ENCODE measurements at places on chromosomes 3 and 15.

DNA sequence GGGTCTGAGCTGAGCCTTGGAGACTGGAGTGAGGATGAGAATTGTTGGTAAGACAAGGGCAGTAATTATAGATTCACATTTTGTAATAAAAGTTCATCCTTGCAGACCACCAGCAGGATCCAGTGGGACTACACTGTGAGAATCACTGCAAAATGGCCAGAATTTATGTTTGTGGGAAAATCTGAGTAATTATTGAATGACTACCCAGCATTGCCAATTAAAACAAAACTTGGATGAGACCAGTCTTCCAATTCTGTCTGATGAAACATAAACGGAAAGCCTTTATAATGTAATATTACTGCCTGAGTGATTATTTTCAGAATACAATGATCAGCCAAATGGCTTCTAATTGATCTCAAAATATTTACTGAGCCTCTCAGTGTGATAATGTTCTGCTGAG, 323.3 kb upstream of the C2CD4B start:
- no peak for DNase-seq
- no peaks in the 10 kb centered on the region for H3K36me3 ChIP-seq
- no peak overlapping the region for H3K27ac ChIP-seq
- H3K27me3 ChIP-seq: no peaks in the 10 kb centered on the region
- H3K4me1 ChIP-seq: no peaks in the 10 kb centered on the region
- H3K4me3 ChIP-seq: no peak overlapping the region

DNA sequence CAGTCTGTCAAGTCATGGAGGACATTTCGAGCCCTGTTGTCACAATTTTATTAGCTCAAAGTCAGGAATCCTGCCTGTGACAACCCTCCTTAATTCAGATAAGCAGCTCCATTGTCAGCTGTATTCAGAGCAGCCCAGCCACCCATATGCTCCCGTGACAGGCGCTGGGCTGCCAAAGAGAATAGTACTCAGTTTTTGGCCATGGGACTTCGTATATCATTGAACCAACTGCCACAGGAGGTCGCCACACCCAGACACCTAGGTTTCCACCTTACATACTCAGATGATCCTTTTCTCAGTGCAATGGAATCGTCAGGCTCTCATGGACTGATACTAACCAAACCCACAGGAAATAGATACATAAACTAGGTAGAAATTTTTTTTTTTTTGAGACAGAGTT, 100.2 kb downstream of the C3orf70 start:
- no peaks in the 10 kb centered on the region for H3K4me1 ChIP-seq
- peaks cover 11% of the 10 kb centered on the region for H3K36me3 ChIP-seq
- H3K4me3 ChIP-seq: no peak overlapping the region

- H3K4me3 ChIP-seq: peak overlapping the region; percentile 74
- peaks cover 3% of the 10 kb centered on the region for H3K4me1 ChIP-seq
- no peak overlapping the region for H3K27ac ChIP-seq
- no peak for DNase-seq
- H3K27me3 ChIP-seq: no peaks in the 10 kb centered on the region
- H3K36me3 ChIP-seq: no peaks in the 10 kb centered on the region
These were observed 1.7 kb downstream of the SLCO3A1 start for GRCh38 chr15:91855241-91855640.

- peak; percentile 54 for DNase-seq
- no peaks in the 10 kb centered on the region for H3K36me3 ChIP-seq
- H3K4me3 ChIP-seq: peak overlapping the region; percentile 32
- H3K27me3 ChIP-seq: no peaks in the 10 kb centered on the region
- H3K27ac ChIP-seq: peak overlapping the region; percentile 88
These were observed 11.5 kb downstream of the ITPR1 start for GRCh38 chr3:4504340-4505261.

DNA sequence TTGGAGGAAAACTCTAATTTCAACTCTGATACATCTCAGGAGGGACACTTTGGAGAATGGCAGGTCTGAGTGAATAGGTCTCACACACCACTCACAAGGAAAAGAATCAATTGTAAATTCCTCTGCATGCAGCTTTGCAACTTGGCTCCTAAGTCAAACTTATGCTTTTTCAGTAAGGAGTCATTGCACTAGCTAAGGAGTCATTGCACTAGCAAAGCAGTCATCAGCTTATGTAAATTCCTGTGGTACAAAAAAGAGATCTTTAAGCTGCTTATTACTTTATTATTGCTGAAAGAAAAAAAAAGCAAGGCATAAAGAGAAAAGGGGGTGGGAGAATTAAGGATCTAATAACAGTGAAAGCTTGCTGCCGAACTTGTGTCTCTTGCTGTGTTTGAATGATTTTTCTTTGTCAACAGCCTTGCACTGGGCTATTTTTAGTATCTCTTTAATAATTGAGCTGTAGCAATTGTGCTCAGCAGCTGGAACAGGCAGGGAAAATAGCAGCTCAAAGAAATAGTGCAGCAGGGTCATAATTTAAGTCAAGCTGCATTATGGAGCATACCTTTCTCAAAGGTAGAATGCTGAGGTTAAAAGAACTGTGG, 154.3 kb upstream of the ARPP21 start:
- no peak overlapping the region for H3K4me3 ChIP-seq
- H3K27ac ChIP-seq: no peak overlapping the region
- H3K36me3 ChIP-seq: no peaks in the 10 kb centered on the region
- H3K27me3 ChIP-seq: no peaks in the 10 kb centered on the region

- H3K36me3 ChIP-seq: no peaks in the 10 kb centered on the region
- peak within 1 kb of the TSS; percentile 94 for H3K27ac ChIP-seq
- H3K4me3 ChIP-seq: peak within 1 kb of the TSS; percentile 70
- peaks cover 5% of the 10 kb centered on the region for H3K4me1 ChIP-seq
These were observed at the start of the genes HYAL3 and NAA80 for GRCh38 chr3:50298836-50299637. TSS of gene HYAL3 (minus strand) at chr3:50299405. CDS start at chr3:50295602, 3,803 bp downstream. TSS of gene NAA80 (minus strand) at chr3:50299405. CDS start at chr3:50297463, 1,942 bp downstream.

- no peaks in the 10 kb centered on the region for H3K4me1 ChIP-seq
- H3K4me3 ChIP-seq: no peak overlapping the region
- no peaks in the 10 kb centered on the region for H3K36me3 ChIP-seq
- H3K27me3 ChIP-seq: no peaks in the 10 kb centered on the region
- no peak for DNase-seq
- H3K27ac ChIP-seq: no peak overlapping the region
These were observed 170.9 kb upstream of the NR2E3 start for GRCh38 chr15:71639471-71639870.

- H3K36me3 ChIP-seq: no peaks in the 10 kb centered on the region
- H3K4me1 ChIP-seq: no peaks in the 10 kb centered on the region
- DNase-seq: no peak
- no peak overlapping the region for H3K4me3 ChIP-seq
These were observed 63.1 kb downstream of the MYH15 start for GRCh38 chr3:108447096-108447847.

DNA sequence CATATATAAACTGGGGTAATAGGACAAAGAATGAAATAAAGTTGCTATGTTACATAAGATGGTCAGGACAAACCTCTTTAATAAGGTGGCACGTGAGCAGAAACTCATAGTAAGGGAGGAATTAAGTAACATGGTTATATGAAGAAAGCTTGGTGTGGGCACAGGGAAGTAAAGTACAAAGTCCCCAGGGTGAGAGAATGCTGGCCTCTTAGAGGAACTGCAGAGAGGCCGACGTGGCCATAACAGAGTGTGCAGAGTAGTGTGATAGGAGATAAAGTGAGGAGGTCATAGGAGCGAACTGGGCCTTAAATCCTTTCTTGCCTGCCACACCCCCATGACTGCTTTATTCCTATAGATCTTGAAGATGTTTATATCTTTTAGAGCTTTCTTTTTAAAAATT, 17.4 kb upstream of the RBMS3 start:
- no peaks in the 10 kb centered on the region for H3K36me3 ChIP-seq
- no peaks in the 10 kb centered on the region for H3K4me1 ChIP-seq
- no peak overlapping the region for H3K4me3 ChIP-seq
- DNase-seq: no peak

- H3K36me3 ChIP-seq: no peaks in the 10 kb centered on the region
- H3K4me1 ChIP-seq: no peaks in the 10 kb centered on the region
- no peak overlapping the region for H3K4me3 ChIP-seq
- no peak for DNase-seq
- no peak overlapping the region for H3K27ac ChIP-seq
These were observed 262.5 kb downstream of the PLOD2 start for GRCh38 chr3:145898487-145898886.

DNA sequence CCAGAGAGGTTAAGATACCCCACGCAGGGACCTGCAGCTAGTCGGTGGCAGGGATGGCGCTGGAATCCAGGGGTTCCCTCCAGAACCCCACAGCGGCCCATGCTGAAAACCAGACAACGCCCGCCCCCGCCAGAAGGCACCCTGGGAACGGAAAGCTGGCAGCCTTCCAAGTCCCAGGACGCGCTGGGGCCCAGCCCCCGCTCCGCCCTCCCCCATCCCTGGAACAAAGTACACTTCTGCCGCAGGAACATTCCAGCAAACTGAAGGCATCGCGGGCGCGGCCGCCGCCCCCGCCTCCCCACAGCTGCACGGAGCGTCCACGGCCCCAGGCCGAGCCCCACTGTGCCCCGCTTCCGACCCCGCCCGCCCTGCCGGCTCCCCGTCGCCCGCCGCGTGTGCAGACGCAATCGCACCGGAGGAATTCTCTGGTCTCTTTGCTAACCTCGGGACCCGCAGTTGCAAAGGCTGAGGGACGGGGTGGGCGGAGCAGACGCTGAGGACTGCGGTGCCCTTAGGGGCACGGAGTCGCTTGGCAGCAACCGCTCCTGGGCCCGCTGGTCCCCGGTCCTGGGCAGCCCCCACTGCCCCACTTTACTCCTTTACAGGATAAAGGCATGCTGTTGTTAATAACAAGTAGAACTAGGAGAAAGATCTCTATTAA, 44.8 kb upstream of the RNU6-1 start:
- H3K4me3 ChIP-seq: peak overlapping the region; percentile 41
- no peaks in the 10 kb centered on the region for H3K27me3 ChIP-seq
- H3K36me3 ChIP-seq: no peaks in the 10 kb centered on the region
- DNase-seq: peak; percentile 81
- peak overlapping the region; percentile 74 for H3K27ac ChIP-seq
- no peaks in the 10 kb centered on the region for H3K4me1 ChIP-seq

GRCh38 chr3:182722907-182723306, 70.4 kb upstream of the ATP11B start:
- H3K4me1 ChIP-seq: no peaks in the 10 kb centered on the region
- no peaks in the 10 kb centered on the region for H3K27me3 ChIP-seq
- H3K4me3 ChIP-seq: no peak overlapping the region
- H3K27ac ChIP-seq: no peak overlapping the region
- no peak for DNase-seq

GRCh38 chr15:78509726-78510312, 2.4 kb downstream of the HYKK start:
- H3K36me3 ChIP-seq: no peaks in the 10 kb centered on the region
- DNase-seq: no peak
- no peak overlapping the region for H3K4me3 ChIP-seq
- no peaks in the 10 kb centered on the region for H3K4me1 ChIP-seq
- no peak overlapping the region for H3K27ac ChIP-seq

GRCh38 chr3:106276151-106276550, 407.3 kb upstream of the CBLB start:
- H3K4me1 ChIP-seq: no peaks in the 10 kb centered on the region
- H3K27ac ChIP-seq: no peak overlapping the region
- no peak overlapping the region for H3K4me3 ChIP-seq
- DNase-seq: no peak

- no peaks in the 10 kb centered on the region for H3K27me3 ChIP-seq
- H3K36me3 ChIP-seq: no peaks in the 10 kb centered on the region
- H3K4me3 ChIP-seq: no peak overlapping the region
- H3K4me1 ChIP-seq: no peaks in the 10 kb centered on the region
- no peak for DNase-seq
These were observed 22.8 kb downstream of the TTC14 start for GRCh38 chr3:180624714-180625113.

DNA sequence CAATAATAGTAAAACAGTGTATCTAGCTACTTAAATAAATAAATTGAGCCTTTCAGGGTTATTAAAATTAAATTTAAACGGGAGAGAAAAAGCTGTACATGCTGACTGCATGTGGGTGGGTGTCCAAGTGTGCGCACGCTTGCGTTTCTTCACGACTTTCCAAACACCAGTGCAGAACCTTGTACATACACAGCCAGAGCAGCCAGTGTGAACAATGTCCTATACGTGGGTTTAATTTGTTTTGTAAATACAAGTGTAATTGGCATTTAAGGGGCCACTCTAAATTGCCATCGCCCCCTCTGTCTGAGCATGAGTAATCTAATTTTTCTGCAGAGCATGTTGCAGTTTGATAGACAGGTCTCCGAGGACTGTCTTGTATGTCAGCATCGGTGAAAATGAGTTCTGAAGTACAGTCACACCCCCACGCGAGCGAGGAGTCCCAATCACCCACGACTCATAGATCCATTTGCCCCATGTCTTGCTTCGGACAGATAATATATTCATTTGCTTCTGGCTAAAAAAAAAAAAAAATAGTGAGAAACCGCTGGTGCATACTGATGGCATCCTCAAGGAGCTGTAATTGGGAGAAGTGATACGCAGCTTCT, 121.8 kb upstream of the ARRDC4 start:
- no peak overlapping the region for H3K4me3 ChIP-seq
- no peak for DNase-seq
- no peak overlapping the region for H3K27ac ChIP-seq
- no peaks in the 10 kb centered on the region for H3K27me3 ChIP-seq
- no peaks in the 10 kb centered on the region for H3K36me3 ChIP-seq
- H3K4me1 ChIP-seq: no peaks in the 10 kb centered on the region

DNA sequence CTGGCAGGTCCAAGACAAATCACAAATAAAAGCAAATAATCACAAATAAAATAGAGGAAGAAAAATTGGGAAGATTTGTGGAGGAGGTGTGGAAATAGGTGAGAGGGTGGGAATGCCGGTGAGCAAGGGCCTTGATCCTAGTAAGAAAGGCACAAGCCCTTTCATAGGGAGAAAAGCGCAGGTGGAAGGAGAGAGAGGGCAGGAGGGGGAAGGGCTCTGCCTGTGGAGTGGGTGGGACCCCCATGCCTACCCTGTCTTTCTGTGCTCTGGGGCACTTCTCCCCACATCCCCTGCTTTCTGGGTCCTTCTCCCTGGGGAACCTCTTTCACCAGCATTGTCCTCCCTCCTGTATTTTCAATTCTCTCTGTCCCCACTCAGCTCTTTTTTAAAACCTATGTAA, 711 bp upstream of the TGM5 start:
- no peaks in the 10 kb centered on the region for H3K36me3 ChIP-seq
- H3K27me3 ChIP-seq: no peaks in the 10 kb centered on the region
- H3K27ac ChIP-seq: peak overlapping the region; percentile 84
- DNase-seq: no peak
- H3K4me1 ChIP-seq: peaks cover 7% of the 10 kb centered on the region

- H3K27ac ChIP-seq: no peak overlapping the region
- H3K4me1 ChIP-seq: no peaks in the 10 kb centered on the region
- H3K36me3 ChIP-seq: no peaks in the 10 kb centered on the region
- no peaks in the 10 kb centered on the region for H3K27me3 ChIP-seq
- no peak overlapping the region for H3K4me3 ChIP-seq
These were observed 521.3 kb upstream of the SEMA6D start for GRCh38 chr15:47196048-47196447.

All from breast epithelium (tissue), 4 donors.